Activated CD4-positive, alpha-beta T cell treated with anti-CD3 and anti-CD28 coated beads, Interleukin-2, amount 50 U/mL, for 16 hours (primary cell): ENCODE measurements at places on chromosomes 12 and 14.

DNA sequence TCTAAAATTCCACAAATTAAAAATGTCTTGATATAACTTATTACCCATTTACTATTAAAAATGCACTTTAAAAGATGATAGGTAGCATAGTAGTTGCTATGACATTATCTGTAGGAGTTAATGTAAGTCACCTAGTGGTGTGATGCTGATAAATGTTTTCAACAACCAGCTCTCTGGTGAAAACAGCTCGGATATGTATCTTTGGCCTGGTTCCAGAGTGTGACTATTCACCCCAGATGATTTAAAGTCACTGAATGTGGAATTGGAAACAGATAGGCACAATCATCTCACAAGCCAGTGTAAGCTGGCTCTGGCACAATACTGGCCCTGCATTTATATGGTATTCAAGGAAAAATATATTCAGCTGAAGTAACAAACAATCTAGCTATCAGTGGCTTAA, 9.2 kb upstream of the CCDC196 start:
- DNase-seq = no peak

- DNase-seq = peak; percentile 58
Measured at GRCh38 chr12:4356041-4356327, 23.5 kb downstream of the FGF23 start.

DNA sequence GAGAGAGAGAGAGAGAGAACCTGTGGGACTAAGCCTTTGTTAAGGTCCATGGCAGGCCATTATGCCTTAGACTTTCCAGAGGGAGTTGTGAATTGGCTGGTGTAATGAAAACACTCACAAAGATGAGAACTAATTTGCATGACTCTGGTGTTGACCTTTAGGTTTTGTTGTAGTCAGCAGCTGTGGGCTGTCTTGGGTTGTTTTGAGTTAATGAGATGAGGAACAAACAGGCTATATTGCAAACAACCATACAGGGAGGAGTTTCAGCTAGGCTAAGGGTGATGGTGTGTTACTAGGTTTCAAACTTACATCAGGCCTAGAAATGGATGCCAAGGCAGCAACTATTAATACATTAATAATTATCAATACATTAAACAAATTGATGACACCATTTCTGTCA, 26.3 kb downstream of the ATXN7L3B start:
- no peak for DNase-seq

DNA sequence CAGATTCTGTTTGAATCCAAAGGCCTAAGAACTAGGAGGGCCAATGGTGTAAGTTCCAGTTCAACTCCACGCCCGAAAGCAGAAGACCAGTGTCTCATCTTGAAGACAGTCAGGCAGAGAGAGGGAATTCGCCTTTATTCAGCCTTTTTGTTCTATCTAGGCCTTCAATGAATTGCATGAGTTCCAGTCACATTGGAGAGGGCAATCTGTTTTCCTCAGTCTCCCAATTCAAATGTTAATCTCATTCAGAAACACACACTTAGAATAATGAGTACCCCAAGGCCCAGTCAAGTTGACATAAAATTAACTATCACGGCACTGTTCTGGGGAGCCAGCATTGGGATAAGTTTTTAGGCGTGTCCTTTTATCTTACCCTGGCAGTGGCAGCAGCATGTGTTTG, 65.8 kb downstream of the C14orf39 start:
- no peak for DNase-seq

DNA sequence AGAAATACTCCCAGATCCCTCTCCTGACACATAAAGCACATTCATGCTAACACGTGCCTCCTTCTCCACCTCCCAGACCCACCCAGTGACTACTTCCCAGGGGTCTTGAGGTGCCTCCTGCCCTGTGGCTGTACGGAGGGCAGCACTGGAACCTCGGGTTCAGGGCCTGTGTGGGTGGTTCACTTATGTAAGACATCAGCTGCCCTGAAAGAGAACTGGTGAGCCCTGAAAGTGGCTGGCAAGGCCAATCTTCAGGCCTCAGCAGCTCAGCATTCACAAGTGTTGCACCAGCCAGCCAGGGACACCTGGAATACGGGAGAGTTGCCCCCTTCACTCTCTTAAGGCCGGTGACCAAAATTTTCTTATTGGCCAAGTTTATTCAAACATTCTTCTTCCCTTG, 38.9 kb upstream of the NTF3 start:
- DNase-seq = no peak

- DNase-seq = no peak
Measured at GRCh38 chr12:57889500-57889989, 43.0 kb upstream of the CTDSP2 start.

GRCh38 chr12:51846911-51847642, 1.4 kb downstream of the FIGNL2 start:
- peak; percentile 18 for DNase-seq

GRCh38 chr14:29463727-29464395, 463.8 kb downstream of the PRKD1 start:
- DNase-seq = no peak

- no peak for DNase-seq
Measured at GRCh38 chr12:118397708-118398440, 21.5 kb downstream of the SUDS3 start.

DNA sequence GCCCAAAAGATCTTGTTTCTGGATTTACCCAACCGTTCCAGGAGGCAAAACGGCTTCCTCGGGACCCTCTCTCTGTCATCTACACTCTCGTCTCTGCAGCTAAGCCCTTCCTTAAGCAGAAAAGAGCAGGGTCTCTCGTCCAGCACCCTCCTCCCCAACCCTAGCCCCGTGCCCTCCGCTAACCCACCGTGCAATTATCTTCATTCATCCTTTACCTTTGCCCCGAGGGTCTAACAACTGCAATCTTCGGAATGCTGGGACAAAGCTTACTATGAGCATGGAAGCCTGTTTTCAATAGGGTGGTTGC, 276 bp upstream of the BMAL2 start:
- DNase-seq = no peak

DNA sequence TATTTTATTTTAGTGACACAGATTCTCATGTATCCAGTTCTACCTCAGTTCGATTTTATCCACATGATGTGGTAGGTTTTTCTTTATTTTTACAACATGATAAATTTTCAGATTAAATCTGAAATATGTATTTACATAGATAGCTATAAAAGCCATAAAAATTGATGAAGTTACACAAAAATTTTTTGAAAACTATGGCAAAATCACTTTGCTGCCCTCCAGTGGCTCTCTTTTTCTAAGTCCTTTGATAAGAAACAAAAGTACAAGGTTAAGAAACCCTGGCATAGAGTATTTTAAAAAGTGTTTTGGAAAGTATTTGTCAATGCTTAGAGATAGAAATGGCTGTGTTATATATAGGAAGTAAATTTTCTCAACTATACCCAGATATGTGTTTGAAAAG, 104.2 kb downstream of the PCNX1 start:
- DNase-seq = no peak

- DNase-seq = no peak
Measured at GRCh38 chr12:34604631-34605509, 582.6 kb downstream of the ALG10 start.

DNA sequence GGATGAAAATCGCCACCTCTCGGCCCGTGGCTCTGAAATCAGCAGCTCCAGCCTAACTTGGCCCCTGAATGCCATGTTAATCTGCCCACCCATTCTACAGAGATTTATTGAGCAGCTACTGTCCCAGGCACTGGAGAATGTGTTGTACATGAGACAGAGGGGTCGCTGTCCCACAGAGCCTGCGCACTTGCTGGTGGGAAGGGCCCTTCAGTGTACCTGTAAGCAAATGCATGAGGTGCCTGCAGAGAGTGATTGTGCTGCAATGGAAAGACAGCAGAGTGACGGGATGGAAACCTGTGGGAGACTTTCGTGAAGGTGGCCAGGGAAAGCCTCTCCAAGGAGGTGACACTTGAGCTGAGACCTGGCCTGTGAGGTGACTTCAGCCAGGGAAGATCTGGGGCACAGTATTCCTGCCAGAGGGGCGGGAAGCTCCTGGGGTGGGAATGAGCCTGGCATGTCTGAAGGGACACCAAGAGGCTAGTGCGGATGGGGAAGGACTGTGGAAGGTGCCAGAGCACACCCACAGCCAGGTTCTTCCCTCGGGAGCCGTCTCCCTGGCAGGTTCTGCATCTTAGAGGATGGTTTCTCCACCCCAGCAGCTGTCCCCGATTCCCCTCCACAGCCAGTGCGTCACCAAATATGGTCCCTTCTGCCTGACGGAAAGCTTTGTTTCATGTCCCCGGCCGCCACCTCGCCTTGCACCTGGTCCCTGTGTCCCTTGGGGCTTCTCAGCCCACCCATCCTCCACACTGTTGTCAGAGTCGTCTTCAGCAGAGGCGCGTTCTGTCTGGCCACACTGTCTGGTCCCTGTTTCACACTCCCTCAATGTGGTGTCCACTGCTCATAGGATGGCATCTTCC, 8.7 kb downstream of the SMIM41 start:
- no peak for DNase-seq

DNA sequence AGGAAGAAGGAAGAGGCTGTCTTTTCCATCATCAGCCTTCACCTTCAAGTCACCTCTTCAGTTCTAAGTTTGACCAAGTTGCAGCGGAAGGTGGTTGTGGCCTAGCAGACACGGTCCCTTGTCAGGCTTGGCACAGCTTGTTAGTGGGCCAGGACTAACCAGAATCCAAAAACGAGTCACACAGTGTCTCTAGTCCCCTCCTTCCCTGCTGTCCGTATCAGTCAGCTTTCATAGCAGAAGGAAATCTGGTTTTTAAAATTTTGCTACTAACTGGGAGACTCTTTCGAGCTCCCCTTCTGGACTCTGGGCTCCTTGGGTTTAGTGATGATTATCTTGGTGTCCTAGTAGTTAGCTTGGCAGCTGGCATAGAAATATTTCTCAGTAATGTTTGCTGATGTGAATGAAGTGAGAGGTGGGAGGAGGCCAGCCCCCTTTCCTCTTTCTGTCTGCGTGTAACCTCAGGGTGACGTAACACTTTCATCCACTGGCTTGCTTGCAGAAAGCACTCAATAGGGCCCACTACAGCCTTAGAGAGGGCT, 3.8 kb downstream of the ETV6 start:
- peak; percentile 78 for DNase-seq

DNA sequence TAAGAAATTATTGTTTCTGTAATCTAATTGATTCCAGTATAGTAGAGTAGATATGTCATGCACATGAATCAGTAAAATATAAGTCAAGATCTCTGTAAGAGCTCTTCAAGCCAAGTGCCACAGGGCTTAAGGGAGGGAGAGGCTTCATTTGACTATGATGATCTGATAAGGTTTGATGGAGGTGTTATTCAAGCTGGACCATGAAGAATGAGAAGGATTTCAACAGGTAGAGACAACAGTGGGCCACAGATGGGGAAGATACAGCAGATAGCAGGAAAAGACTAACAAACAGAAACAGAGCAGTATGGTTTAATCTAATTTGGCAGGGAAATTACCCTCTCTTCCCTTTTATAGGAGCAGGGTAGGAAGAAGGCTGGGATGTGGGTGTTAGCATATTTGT, 40.6 kb upstream of the FKBP4 start:
- DNase-seq = no peak

GRCh38 chr14:76324133-76324532, 51.8 kb upstream of the ESRRB start:
- DNase-seq = no peak

DNA sequence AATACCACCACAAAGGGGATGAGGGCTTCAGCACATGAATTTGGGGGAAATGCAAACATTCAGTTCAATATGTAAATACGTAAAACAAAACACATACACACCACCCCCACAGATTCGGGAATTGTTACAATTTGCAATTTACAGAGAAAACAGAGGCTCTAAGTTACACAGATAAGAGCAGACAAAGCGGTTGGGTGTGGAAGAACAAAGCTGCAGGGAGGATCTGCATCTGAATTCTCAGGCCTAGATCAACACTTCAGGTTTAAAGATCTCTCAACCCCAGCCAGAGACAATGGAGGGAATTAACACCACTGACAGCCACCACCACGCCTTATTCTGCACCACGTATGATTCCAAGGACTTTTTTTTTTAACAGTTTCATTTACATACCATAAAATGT, 375.5 kb downstream of the BCL11B start:
- no peak for DNase-seq

DNA sequence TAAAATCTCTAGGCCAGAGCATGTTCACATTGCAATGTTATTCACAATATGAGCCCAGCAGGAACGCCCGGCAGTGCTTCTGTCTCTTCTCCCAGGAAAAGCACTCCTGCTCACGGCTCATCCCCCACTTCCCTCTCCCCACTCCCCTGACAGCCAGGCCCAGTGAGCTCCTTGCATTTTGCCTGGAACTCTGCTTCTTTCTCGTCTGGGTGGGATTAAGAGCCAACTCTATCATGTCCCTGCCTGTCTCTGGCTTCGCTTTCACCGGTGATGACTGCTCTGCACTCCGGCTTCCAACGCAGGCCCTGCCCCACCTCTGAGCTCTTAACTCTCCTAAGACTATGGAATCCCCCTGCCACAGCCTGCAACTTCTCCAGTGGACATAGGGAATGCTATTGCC, 2.5 kb downstream of the PLEK2 start:
- DNase-seq = no peak

- no peak for DNase-seq
Measured at GRCh38 chr14:60276347-60276746, 27.3 kb downstream of the PPM1A start.

DNA sequence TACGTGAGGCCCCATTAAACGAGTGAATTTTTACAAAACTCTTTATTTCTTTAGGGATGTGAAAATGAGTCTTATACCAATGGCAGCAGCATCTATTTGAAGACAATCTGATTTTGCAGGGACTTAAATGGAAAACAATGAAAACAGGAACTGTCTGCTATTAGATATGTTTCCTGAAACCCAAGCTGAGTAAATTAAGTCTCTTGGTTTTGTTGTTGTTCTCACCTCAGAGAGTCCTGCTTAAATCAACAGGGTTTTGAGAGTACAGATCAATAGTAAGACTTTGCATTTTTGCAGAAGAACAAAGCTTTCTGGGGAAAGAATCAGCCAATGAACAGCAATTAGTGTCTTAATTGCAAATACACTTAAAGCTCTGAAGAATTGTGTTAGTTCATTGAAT, 39.1 kb upstream of the LGR5 start:
- DNase-seq = no peak

DNA sequence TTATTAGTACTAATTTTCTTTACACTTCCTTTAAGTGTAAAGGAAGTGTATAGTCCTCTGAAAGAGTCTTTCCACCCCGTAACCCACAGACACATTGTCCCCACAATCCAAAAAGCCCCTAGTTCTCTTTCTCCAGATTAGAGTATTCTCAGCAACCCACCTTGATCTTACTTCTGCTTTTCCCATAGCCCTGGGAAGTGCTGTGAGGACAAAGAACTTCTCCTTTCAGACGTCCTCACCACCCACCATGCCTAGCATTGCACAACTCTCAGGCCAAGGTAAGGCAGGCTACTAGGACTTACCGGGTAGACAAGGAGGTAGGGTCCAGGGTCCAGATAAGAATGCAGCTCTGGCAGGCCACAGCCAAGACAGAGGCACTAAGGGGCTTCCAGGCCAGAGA, 7.4 kb downstream of the AAAS start:
- DNase-seq = no peak

DNA sequence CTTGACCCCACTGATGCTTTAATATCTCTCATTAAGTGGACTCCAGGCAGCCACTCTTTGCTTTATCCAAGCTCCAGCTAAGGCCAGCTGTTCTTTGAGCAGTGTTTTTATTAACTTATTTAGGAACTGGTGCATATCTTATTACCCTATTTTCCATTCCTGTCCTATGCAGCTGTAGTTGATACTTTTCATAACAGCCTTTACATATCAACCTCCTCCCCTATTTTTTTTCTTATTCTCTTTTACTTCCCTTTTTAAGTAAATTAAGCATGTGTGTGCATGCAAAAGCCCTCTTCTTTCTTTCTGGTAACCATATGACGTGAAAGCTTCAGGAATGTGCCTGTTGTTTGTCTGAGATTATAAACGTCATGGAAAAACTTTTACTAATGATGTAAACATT, 121.2 kb downstream of the PTPRQ start:
- no peak for DNase-seq
